Right ventricle myocardium inferior (tissue), 1 donor: ENCODE measurements at places on chromosomes 5 and 9.

DNA sequence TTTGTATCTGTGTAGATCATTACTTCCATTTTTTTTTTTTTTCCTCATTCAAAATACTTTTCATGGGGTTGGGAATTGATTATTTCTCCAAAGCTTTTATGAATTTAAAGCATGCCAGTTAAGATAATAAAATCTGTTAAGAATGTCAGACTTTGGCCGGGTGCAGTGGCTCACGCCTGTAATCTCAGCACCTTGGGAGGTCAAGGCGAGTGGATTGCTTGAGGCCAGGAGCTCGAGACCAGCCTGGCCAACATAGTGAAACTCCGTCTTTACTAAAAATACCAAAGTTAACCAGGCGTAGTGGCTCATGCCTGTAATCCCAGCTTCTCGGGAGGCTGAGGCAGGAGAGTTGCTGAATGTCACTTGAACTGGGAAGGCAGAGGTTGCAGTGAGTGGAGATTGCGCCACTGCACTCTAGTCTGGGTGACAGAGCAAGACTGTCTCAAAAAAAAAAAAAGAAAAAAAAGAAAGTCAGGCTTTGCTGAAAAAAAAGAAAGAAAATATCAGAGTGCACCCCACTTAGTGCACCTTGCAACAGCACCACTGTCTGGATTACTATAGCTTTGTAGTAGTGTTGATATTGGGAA is 18.5 kb downstream of the TBC1D2 start:
- no peak for DNase-seq

GRCh38 chr9:32431940-32432555 is 47.6 kb downstream of the ACO1 start:
- DNase-seq = no peak

- no peak for DNase-seq
These were observed 286 bp upstream of the ZNF483 start for GRCh38 chr9:111524731-111525055.

- no peak for DNase-seq
These were observed 12.8 kb upstream of the NDFIP1 start for GRCh38 chr5:142095651-142096330.

DNA sequence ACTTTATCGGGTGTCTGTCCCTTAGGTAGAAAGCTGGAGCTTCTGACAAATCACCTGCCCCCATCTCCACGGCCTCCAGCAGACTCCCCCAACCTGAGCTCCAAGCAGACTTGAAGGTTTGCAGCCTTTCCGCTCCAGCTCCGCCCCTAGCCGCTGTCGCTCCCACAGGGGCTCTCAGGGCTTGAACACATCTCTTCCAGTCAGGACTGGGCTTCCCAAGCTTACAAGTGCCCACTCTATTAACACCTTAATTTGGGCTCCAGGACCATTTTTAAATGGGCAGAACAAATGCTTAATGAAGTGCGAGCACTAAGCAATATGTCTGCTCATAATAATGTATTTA is 17.2 kb upstream of the SLC25A51 start:
- DNase-seq = no peak

DNA sequence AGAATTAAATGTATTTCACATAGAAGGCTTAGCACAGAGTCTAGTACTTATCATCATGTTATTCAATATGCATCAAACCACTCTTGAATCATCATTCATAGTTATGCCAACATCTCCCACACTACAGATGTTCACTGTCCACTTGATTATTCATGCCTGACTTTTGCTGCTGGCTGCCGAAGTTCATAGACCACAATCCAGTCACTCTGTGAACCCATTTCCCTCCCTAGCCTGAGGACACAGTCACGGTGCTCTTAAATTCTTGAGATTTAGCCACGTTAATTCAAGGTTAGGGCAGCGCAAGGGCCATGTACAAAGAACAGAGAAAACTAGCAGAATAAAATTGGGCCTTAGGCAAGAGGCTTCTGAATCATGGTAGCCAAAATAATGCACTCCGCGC is 32.4 kb downstream of the ABCA1 start:
- DNase-seq = no peak

GRCh38 chr5:113212244-113212920 is 222.4 kb downstream of the TSSK1B start:
- no peak for DNase-seq

DNA sequence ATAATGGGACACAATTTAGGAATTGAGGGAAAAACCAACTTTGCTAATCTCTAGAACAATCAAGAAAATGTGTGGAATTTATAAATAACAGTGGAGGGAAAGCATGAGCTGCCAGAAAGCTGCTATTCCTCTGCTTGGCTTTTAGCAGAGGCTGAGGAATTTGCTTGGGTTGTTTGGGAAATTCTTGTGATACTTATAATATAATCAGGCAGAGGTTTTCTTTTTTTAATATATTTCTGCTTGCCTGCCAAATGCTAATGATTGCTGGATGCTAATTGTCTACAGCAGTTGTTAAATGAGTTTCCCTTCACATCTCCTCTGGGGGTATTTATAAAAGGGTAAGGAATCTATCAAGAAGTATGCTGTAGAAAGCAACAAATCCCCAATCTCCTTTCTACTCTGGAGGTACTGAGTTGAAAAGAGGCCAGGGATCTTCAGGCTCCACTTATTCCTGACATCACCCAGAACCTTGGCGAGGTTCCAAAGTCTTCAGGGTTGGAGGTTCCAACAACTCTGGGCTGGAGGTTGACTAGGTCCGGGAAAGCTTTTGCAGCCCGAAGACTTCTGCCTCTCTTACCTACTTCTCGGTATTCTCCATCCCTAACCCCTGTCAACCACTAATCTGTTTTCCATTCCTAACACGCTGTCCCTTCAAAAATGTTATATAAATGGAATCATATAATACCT is 60.4 kb upstream of the TMED7 start:
- DNase-seq = no peak

DNA sequence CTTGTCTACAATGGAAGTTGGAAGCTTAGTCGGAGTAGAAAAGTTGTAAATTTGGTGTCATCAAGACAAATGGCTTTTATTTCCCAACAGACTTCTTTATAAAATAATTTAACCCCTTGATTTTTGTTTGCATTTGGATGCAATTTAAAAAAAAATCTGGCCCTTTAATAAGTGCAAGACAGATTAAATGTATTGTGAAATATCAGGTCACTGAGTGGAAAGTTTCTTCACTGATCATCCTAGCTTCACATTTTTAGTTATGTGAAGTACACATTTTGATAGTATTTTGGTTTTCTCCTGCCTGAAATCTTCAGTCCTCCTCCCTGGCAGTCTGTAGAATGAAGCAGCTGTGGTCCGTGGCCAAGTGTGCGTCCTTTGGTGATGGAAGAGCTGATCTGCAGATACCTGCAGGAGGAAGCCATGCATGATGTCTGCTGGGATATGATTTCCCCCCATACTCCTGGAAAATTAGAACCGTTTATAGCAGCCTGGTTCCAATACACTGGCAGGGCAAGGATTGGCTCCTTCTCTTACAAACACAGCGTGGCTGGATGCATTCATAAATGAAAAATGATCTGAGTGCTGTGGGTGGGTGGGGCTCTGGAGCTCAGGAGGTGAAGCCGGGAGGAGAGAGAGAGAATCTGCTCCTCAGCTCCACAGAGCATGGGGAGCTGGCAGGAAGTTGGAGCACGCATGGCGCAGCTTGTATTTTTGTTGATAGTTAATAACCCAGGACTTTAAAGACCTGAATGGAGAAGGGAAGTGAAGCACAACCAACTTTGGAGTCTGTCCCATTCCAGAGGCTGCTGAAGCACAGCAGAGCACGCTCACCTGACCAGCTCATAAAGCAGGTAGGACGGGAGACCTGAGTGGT is 238.4 kb downstream of the GOLPH3 start:
- no peak for DNase-seq

GRCh38 chr9:97803167-97804058 is 49.6 kb upstream of the FOXE1 start:
- DNase-seq = peak; percentile 92

DNA sequence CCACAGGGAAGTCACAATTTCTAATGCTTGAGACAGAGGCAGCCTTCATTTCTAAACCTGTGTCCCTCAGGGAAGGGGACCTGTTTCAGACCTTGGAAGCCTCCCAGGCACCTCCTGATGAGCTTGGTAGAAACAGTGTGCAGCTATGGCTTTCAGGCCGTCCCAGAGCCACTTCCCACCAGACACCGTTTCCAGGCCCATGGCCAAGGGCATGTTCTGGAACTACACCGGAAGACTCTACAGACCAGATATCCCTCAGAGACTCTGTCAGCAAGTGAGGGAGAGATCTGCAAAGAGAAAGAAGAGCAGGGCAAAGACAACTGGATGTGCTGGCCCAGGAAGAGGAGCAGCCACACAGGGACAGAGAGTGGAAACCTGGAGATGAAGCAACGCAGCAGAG is 82.2 kb upstream of the HSPA9 start:
- DNase-seq = no peak

GRCh38 chr5:111787006-111787405 is 30.0 kb upstream of the NREP start:
- no peak for DNase-seq

GRCh38 chr5:95821110-95822021 is 1.2 kb downstream of the GLRX start:
- no peak for DNase-seq

DNA sequence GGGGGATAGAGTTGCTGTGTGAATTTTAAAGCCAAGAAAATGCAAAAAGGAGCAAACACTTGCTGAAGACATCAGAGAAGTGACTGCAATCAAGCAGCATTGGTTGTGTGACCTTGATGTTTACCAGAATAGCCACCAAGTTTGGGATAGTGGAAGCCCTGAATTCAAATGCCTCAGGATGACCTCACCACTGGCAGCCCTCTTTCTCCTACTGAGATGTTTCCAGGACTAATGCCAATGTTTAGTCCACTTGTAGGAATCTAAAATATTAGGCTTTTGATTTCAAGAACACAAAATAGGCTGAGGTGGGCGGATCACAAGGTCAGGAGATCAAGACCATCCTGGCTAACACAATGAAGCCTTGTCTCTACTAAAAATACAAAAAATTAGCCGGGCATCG is 112.2 kb upstream of the NUDT12 start:
- no peak for DNase-seq

DNA sequence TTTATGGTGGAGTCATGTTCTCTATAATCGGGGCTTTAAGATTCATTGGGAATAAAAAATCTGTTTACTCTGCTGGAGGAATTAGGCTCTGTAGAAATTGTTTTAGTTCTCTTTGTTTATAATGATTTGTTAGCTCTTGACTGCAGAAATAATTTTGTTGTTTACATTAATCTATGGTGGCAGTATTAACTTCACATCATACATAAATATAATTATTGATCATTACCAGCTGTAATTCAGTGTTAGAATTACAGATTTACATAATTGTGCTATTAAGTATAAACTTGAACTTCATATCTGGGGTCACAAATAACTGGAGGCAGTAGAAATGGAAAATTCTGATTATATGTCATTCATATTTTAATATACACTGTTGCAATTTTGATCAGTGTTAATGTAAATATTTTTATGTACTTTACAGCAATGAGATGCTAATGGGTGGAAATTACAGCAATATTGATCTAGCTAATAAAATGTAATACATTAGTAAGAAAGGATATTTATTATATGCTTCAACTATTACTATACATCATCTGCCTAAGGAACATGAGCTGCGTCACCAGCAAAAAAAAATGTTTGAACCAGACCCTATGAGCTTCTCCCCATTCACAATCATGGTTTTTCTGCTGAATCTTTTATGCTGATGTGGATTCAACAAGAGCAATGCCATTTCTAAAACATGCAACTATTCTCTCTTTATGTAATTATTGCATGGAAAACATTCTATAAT is 846.6 kb downstream of the NR2F1-AS1 start:
- DNase-seq = no peak

GRCh38 chr5:158947846-158948245 is 151.9 kb downstream of the EBF1 start:
- DNase-seq = no peak

GRCh38 chr9:136354592-136355085 is 8.9 kb downstream of the DNLZ start:
- DNase-seq = no peak

- DNase-seq = no peak
These were observed 19.1 kb upstream of the ADCY2 start for GRCh38 chr5:7376871-7377270.

DNA sequence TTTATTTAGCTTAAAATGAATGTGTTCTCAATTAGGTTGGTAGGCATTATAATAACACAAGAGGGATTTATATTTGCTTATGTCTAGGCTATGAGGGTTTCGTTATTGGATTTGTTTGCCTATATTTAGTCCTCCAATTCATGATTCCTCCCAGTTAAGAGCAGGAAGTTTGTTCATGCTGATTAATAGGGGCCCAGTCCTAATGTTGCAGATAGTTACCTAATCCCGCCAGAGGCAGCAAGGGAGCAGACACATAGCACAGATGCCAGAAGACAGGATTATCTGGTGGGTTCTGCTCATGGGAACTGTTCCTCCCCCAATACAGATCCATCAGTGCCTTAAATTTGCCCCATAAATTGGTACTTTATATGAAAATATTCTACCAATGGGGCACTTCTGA is 100.8 kb upstream of the TLE4 start:
- no peak for DNase-seq

DNA sequence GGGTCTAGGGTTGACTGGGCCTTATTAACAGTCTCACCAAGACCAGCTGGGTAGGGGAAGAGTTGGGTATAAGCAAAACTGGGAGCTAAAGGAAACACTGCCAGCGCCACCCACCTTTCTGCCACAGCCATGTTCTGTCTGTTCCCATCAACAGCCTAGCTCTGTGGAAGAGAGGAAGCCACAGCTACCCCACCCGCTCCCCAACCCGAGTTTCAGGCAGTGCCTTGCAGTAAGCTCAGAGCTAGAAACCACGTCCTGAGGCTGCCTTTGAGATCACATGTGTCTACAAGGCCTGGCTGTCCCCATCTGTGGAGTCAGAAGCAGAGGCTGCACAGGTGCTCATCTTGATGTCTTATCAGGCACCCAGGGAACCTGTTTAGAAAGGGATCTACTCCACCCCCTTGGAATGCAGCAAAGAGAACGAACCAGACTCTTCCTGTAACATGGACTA is 15.3 kb downstream of the HNRNPH1 start:
- no peak for DNase-seq

DNA sequence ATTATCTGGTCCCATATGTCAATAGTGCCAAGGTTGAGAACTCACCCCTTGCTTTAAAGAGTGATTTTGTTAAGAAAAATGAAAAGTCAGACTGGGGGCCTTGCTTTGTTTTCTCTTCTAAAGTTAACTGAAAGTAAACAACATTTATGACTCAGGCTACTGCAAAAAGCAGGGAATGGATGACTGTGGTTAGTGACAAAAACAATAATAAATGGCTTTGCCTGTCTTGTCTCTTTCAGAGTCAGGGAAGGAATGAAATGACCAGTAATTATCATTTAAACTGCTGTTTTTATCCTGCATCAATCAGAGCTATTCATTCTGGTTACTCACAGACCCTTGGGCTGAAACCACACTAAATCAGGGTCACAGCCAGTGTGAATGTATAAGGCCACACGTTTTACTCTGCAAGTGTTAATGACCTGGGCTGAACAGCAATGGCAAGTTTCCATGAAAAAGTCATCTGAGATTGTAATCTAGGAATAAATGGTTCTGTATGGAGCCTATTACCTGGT is 112.2 kb downstream of the ZNF608 start:
- no peak for DNase-seq

- DNase-seq = no peak
These were observed 135.2 kb upstream of the RAPGEF1 start for GRCh38 chr9:131874916-131875670.
